CD4-positive, CD25-positive, alpha-beta regulatory T cell (primary cell): ENCODE measurements at places on chromosomes 7 and 10.

DNA sequence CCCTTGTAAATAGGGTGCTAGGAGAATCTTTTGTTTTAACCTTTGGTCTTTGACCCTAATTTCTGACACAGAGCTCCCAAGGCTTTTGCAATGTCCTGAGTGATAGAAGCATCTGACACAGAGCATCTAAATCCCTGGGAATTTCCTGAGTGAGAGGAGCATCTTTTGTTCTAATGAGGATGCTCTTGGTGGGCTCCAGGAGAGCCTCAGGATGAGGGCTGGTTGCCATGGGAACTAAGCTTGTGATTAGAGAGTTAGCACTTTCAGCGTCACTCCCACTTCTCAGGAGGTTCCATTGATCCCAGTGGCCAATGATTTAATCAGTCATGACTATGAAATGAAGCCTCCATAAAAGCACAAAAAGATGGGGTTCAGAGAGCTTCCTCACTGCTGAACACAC is 264.8 kb downstream of the KIF20B start:
- DNase-seq = no peak

- DNase-seq = no peak
Measured at GRCh38 chr10:7773845-7774801, 13.7 kb downstream of the KIN start.

DNA sequence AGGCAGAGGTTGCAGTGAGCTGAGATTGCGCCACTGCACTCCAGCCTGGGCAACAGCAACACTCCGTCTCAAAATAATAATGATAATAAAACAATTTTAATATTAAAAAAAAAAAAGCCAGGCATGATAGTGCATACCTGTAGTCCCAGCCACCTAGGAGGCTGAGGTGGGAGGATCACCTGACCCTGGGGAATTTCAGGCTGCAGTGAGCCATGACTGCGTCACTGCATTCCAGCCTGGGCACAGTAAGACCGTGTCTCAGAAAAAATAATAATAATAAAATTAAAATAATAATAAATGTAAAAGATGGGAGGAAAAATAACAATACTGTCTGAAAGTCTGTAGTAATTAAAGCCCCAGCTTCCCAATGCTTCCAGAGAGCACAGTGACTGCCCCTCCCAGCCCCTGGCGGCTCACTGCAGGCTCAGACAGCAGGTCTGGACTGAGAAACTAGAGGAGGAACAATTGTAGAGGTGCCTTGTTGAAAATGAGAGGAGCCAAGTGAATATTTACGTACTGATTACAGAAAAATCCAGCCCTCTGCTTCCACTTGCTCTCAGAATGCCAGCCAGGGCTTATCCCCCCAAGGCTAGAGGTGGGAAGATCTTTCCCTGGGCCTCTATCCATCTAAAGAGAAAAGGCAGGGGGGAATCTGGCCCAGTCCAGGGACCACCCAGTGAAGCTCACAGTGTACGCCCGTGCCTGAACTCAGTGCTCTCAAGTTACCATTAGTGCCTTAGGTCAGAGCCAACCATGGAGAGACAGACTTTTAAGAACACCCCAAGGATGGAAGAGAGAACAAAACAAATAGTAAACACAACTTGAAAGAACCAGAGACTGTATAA is 112.8 kb downstream of the PARD3 start:
- no peak for DNase-seq

- DNase-seq = no peak
Measured at GRCh38 chr7:43905209-43905946, 1.0 kb downstream of the URGCP start.

GRCh38 chr10:70405037-70405824 is 1.3 kb downstream of the EIF4EBP2 start:
- peak; percentile 13 for DNase-seq

DNA sequence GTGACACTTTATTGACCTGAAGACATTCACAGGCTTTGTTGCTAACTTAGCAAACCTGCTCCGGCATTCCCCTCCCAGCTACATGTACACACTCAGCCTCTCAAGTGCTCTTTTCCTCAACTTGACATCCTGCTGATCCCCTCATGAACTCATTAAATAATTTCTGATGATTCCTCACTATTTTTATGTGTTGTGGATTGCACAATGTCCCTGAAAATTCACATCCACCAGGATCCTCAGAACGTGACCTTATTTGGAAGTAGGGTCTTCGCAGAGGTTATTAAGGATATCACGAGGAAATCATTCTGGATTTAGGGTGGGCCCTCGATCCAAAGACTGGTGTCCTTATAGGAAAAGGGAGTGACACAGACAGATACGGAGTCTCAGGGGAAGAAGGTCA is 27.3 kb downstream of the FIGNL1 start:
- DNase-seq = no peak

DNA sequence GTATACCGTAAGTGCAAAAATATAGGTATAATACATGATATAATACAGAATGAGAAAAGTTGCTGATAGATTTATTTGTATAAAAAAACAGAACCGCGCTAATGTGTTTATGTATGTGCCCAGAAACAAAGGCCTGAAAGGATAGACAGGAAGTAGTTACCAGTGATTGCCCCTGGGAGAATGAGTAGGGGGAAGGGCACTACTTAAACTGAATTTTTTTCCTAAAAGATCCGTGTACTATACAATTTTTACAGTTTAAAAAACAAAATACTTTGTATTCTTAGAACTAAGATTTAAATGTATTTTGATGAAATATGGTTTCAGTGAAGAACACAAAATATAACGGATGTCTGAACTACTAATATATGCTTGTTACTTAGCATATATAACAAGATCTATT is 2.9 kb downstream of the IPMK start:
- DNase-seq = no peak

GRCh38 chr7:101303102-101303701 is 18.4 kb downstream of the IFT22 start:
- no peak for DNase-seq

DNA sequence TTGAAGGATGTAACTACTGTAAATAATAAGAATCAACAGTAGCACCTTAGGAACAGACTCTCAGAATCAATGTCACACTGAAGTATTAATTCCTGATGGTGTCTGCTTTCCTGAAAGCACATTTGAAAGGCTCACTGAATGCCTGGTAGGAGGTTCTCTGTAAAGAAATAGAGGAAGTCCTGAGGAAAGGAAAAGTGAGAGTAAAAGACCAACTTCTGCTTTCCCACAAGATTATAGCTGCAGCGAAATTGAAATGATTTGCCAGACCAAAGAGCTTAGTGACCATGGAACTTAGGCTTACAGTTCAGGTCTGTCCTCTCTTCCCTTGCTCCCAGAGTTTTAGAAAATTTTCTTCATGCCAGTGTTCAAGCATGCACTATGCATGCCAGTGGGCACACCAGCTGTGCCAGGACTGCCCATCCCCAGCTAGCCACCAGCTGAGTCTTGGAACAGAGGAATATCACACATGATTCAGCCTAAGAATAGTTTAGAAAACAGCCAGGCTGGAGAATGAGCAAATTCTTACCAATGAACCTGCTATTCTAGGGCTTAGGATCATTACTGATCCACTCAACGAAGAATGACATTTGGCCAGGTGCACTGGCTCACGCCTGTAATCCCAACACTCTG is 123.2 kb downstream of the HERPUD2 start:
- DNase-seq = no peak
